Amygdala (tissue), 56 donors: ENCODE measurements at places on chromosomes 2 and 18.

DNA sequence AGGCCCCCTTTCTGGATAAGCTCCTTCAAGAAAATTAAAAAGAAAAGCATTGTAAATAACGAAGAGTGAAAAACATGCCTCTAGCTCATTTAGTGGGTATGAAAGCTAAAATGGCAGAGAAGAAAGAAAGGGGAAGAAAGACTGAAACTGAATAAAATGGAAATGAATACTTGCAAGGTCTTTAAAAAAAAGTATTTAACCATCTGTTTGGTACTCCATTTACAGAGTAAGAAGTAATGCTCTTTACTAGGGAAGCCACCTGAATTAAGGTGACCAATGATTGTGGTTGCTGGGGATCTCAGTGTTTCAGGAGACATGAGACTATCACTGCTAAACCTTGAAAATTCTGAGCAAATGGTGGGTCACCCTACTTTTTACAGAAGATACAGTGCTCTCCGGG lies 17.7 kb upstream of the ARL5A start:
- no peak for DNase-seq

- no peak for DNase-seq
These were observed 45.1 kb downstream of the LBH start for GRCh38 chr2:30276455-30276911.

GRCh38 chr18:80210312-80211083 lies 36.8 kb downstream of the PARD6G start:
- DNase-seq: no peak

GRCh38 chr2:214839464-214839863 lies 30.0 kb upstream of the BARD1 start:
- DNase-seq: no peak
